ENCODE measurements at places on chromosomes 16 and 17. TPM values are rescaled to one million over a fixed set of nuclear protein-coding genes. Genes with fewer than 3 reads are reported as not detected.

GRCh38 chr17:39271546-39271945 is 45.8 kb upstream of the STAC2 start:
- no peak for DNase-seq

DNA sequence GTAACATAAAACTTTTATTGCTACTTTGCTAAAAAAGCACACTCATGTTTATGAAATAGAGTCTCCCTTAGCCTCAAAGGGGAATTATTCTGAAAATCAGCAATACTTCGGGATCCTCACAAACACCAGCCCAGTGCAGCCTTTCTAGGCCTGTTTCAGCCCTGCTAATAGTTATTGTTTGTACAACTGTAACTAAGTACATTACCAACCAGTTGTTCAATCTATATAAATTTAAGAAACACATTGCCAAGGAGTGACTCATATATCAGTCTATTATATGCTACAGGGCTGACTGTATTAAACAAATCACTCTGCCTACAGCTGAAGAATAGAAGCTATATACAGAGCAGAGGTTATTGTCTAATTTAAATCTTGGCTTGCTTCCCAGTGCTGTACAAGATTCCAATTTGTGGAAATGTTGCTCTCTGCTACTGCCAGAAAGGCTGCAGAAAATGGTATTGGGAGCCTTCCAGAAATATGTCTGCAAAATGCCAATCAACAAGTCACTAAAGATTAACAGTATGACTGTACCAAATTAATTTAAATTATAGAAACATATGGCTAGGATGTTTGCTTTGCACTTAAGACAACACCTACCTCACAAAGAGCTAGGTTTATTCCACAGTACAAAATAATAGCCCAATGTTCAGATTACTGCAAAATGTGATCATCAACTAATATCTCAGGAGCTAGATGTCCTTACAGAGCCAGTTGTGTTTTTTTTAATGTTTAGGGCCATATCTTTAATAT is 49.7 kb downstream of the TOX3 start:
- DNase-seq: peak; percentile 61

GRCh38 chr17:732067-732901 is at the start of gene TLCD3A:
Gene TLCD3A, plus strand, starts transcription at chr17:732596. Its CDS starts 52 bp downstream, at chr17:732648.
- no peak for DNase-seq

The RGS9 gene
- 19.1 TPM for total RNA-seq

The C17orf78 gene
- not detected for total RNA-seq

The TUBG1 gene
- 17.0 TPM for total RNA-seq

Data from spinal cord (tissue), 10 donors.